ENCODE measurements at places on chromosomes 12 and 14.
A peak's percentile ranks its signal among the peaks of the same experiment; 100 is the strongest.

DNA sequence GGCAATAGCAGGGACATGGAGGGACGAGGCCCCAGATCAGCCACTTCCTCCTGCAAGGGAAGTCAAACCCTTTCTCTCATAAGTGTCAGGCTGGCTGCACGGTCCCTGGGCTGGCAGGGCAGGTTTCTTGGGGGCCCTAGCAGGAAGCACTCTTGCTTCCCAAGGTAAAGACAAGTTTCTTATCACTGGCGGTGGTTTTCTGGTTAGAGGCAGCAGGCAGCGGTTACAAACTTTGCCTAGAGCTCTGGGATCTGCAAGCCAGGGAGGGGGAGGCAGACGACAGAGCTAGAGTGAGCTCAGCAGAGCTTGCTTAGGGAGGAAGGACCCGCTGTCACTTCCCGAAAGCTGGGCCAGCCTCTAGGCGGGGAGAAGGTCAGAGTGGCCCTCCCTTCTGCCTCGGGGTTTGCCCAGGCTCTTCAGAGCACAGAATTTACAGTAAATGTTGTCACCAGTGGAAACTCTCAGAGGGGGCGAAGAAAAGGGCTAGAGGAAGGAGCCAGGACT, 20.4 kb downstream of the BATF start:
- DNase-seq: no peak

- no peak for DNase-seq
Measured at GRCh38 chr12:54504550-54504949, 7.0 kb downstream of the NCKAP1L start.

DNA sequence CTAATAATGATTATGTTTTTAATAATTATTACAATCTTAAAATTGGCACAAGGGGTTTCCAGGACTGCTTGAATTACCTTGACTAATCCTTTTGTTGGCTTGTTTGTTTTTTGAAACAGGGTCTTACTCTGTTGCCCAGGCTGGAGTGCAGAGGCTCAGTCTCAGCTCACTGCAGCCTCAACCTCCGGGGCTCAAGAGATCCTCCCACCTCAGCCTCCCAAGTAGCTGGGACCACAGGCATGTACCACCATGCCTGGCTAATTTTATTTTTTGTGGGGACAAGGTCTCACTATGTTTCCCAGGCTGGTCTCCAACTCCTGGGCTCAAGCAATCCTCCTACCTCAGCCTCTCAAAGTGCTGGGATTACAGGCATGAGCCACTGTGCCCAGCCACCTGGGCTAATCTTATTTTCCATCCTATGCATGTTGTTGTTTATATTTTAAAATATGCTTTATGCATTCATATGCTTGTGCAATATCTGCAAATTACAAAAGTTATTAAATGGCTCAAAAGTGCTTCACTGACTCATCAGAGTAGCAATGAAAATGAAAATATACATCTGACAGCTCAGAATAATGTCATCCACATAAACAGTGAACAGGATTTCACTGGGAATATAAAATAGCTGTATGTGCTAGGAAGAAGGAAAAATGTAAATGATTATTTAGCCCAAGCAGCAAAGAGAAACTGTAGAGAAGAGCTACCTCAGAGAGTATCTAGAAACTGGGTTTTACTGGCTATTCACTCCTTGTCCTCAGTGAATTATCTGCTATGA, 24.8 kb upstream of the PLEKHG6 start:
- no peak for DNase-seq

DNA sequence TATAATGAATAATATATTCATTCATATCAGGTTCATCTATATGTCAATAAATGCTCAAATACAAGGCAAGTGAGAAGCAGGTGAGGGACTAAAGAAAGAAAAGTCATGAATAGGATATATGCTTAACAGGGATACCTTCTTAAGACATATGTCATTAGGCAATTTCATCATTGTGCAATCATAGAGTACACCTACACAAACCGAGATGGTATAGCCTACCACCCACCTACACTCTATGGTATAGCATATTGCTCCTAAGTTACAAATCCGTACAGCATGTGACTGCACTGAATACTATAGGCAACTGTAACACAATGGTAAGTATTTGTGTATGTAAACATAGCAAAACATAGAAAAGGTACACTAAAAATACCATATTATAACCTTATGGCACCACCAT, 39.0 kb downstream of the KANSL2 start:
- DNase-seq: no peak

- no peak for DNase-seq
Measured at GRCh38 chr14:24066496-24067132, 4.7 kb upstream of the CPNE6 start.

DNA sequence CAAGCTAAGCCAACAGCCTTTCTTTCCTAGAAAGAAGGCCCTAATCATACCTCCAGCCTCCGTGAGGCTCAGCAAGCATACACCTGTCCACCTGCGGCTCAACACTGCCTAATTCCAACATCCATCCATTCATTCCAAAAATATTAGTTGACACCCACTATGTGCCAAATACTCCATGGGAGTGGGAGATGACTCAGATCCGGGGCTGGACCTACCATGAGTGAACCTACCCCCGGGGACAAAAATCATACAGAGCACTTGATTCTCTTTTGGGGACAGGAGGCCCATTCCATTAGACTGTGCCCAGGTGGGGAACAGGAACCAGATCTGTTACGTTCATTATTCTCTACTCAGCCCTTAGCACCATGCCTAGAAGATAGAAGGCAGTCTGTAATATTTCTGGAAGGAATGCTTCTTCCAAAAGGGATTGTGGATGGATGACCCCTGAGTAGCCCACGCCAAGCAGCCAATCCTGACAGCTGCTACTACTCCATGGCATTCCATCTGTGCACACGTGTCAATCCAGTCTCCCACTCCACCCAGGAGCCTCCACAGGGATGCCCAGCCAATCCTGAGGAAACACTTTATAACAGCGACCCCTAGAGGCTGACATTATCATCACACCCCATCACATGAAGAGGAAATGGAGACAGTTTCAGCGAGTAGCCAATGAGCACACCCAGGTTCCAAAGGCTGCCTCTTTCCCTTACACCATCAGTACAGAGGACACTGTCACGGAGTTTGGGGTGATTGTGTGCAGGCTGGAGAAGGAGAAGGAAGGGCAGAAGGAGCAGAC, 170.7 kb downstream of the ESRRB start:
- DNase-seq: peak; percentile 31

- DNase-seq: no peak
Measured at GRCh38 chr12:109586385-109587296, 13.0 kb downstream of the MVK start.

DNA sequence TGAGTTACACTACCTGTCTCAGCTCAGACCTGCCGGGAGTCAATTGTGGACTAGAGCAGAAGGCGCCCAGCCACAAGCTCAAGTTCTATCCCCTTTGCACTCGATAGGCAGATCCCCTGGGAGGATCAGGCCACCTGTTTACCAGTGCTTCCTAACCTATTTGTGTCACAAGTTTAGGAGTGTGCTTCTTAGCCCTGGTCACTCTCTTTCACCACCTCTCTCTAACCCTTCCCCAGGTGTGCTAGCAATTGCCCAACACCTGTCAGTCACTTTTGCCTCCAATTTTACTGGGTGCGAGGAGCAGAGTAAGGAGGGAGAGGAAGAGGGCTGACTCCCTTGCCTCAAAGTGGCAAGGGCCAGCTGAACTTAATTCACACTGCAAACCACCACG, 745 bp upstream of the NAA30 start:
- DNase-seq: no peak

DNA sequence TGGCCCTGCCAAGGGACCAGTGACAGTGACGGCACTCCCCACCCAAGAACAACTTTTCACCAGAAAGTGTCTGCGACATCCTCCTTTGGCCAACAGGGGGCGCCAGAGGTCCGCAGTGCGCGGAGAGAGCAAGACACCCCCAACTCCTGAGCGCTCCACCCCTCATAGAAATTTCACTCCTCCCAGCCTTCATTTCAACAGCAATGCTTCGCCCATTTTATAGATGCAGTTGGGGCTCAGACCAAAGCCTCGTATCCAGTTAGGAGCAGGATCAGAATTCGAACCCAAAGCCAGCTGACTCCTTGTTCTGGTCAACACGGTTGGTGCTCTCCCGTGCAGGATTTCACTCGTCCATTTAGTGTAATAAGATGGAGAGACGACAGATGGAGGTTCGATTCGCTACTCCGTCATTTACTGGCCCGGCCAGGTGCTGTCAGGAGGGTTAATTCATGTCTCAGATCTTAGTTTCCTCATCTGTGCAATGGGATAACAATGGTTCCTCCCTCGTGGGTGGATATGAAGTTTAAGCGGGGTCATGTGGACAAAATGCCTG, 2.4 kb upstream of the POP5 start:
- DNase-seq: peak; percentile 81

DNA sequence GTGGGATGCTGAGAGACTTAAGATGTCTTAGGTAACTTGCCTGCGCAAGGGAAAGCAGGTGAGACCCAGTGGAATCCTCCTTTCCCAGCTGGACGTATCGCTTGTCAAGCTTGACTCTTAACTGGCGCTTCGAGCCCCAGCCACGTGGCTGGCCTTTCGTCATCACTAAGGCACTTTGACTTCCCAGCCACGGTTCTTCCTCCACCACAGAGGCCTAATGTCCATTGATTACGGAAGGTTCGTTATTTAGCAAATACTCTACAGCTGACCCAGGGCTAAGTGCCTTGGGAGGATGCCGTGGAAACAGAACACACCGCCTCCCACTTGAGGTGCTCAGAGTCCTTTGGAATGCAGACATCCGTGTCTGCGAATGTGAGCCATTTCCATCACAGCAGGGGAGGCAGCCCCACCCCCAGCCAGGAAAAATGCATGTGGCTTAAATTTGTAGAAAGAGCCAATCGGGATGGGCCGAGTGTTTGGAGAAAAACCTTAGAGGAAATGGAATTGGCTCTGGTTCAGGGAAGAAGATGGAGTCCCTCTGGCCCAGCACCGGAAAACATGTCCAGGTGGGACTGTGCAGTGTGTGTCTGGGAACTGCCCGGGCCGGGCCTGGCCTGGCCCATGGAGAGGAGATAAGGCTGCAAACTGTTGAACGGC, 115.7 kb downstream of the PLXNC1 start:
- DNase-seq: no peak

- DNase-seq: no peak
Measured at GRCh38 chr14:76717508-76718290, 43.6 kb upstream of the VASH1 start.

DNA sequence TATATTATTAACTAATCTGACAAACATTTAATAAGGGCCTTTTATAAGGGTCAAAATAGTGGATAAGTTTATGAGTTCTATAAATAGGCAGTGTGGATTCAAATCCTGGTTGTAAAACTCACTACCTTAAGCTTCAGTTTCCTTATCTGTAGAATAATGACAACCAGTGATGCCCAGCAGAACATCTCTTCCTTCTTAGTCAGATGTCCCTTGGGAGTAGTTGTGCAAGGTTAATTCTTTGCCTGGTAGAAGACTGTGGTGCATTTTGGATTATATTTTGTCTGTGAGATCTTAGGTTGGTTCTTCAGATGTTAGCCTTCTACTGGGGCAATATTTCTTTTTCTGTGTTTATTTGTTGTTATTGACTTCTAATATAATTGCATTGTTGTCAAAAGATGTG, 59.5 kb downstream of the ARID2 start:
- no peak for DNase-seq

DNA sequence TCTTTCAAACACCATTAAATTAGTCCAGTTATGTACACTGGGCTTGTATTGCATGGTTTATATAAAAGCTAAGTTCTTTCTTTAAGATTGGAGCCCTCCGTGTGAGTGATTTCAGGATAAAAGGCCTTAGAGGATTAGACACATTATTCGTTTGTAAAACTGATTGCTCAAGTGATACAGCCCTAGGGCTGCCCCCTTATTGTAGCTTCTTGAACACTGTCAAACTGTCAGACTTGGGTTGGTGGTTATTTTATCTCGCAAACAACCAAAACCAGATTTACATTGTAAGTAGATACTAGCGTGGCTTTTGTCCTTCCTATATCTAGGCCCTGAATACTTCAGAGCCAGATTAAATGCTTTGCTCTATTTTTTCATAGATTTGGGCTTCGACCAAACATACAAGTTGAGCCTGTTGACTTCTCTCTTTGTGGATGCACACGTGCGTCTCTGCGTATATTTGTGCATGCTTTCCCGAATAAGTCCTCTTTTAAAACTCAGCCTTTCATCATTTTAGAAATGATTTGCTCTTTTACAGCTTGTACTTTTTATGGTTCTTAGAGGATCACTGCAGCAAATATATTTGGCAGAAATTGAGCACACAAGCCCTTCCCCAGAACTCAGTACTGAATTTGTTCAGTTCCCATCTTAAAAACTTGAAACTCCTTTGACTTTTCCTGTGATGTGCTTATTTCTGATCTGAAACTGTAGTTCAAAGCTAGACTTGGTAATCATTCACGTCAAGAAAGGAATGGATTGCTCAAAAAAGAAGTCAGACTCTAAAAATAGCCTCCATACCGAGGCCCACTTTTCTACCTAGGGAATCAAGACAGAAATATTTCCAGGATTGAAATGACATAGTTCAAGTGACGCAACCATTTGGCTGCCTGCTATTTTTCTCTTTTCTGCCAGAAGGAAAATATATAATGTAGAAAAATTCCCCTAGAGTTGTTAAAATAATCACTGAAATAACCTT, 129.5 kb downstream of the ETV6 start:
- DNase-seq: no peak

DNA sequence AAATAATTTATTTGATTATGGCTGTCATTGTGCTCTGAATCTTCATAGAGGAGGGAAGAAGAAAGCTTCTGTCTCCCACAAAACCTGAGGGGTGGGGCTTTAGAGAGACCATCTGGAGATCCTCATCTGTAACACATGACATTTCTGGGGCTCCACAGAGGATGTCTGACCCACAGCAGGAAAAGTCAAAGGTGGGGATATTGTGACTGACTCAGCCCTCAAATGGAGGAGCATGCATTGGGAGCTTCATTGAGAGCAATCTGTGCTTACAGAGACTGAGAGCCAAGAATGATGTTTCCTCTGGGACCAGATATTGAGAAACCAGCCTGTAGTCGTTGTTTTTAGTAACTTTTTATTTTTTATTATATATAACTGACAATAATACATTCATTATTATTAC, 158.7 kb downstream of the SYT1 start:
- no peak for DNase-seq

GRCh38 chr12:67676624-67677023, 28.1 kb downstream of the DYRK2 start:
- DNase-seq: no peak

GRCh38 chr12:68866950-68867349, 59.0 kb downstream of the MDM2 start:
- DNase-seq: no peak

GRCh38 chr12:39357041-39357440, 85.9 kb downstream of the KIF21A start:
- no peak for DNase-seq

- DNase-seq: no peak
Measured at GRCh38 chr12:104583301-104583700, 126.6 kb downstream of the CHST11 start.

Data from cerebellar cortex (tissue), 1 donor.